Activated effector memory CD4-positive, alpha-beta T cell treated with anti-CD3 and anti-CD28 coated beads, Interleukin-2, amount 50 U/mL, for 16 hours (primary cell): ENCODE measurements at places on chromosomes 13 and 19.

DNA sequence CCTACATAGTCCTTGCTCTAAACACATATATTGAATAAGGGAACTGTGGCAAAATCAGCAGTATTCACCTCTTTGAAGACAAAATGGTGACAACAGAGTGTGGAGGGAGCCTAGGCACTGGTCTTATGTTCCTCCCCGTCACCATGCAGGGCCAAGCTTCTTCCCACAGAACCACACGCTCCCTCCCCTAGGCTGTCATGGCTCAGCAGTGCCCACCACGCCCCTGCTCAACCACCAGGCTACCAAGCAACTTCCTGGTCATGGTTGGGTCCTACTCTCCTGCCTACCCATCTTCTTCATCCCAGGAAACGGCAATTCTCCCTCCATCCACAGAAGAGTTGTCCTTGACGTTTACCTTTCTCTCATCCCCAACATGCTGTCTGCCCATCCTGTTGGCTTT, 126.1 kb downstream of the CRYL1 start:
- DNase-seq = no peak

DNA sequence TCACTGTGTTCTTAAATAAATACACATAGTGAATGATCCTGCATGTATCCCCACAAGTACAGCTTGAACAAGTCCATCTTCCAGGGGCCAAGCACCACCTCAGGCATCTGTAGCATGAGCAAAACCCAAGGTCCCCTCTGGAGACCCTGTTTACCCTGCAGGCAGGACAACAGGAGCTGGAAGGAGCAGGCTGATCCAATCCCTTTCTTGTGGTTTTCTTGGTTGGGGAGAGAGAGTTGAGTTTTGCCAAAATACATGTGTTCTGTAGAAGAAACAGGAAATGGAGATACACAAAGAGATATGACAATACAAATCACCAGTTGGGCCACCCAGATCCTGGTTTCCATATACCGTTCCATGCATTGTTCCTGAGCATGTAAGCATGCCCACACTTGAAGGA, 92.8 kb downstream of the SHISA2 start:
- no peak for DNase-seq

DNA sequence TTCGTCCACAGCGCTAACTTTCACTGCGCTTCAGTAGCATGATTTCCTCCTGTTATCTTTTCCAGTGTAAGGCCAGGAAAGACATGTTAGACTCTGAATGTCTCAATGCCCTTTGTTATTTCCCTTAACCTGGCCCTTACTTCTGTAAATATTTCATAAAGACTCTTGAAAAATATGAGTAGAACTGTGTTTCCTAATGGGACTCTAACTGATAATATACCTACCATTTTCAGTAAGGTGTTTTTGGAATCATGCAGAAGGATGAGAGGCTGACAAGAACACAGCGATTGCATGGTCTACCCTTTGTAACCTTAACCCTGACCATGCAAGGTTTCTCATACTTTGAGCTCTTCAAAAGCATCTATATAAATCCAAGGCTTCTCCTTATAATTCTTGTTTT, 550.1 kb downstream of the SLITRK6 start:
- no peak for DNase-seq

DNA sequence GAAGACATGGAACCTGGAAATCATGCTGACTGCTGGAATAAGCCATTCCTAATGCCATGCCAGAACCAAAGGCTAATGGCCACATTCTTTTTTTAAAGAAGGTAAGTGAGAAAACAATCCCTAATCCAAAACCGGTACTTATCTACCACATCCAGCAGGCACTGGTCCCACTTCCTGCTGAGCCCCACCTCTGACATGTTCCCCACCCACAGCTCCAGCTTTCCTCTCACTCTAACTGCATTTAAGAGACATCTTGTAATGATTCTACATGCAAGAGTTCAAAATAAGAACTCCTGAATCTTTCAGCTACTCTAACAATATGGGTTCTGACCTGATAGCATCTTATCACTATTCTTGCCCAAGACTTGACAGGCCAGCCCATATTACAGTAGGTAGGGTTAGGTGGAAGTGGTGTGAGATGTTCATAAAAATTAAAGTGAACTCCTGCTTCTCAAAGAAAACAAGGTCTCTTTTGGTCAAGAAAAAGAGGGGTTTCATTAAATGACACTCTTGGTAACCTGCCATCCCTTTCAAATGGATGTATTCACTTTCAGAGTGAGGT, 41.9 kb downstream of the N4BP2L2 start:
- no peak for DNase-seq

DNA sequence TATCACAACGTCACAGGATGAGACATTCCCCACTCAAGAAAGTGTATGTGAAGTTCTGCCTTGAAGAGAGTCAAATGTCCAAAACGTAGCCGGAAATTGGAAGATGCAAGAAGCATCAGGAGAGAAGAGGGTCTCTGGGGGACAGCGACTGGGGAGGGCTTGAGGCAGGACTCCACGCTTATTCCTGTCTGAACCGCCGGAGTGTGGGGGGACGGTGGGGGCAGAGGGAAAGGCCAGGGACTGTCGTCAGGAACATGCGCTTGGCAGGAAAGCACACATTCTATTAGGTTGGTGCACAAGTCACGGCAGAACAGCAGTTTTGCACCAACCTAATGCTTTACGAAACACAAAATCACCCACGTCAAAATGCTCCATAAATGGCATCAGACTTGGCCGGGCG, 95.3 kb upstream of the TM9SF2 start:
- DNase-seq = peak; percentile 33

- no peak for DNase-seq
Measured at GRCh38 chr13:60018536-60018935, 145.2 kb downstream of the DIAPH3 start.

GRCh38 chr19:13060233-13060963, 42.3 kb downstream of the LYL1 start:
- no peak for DNase-seq

DNA sequence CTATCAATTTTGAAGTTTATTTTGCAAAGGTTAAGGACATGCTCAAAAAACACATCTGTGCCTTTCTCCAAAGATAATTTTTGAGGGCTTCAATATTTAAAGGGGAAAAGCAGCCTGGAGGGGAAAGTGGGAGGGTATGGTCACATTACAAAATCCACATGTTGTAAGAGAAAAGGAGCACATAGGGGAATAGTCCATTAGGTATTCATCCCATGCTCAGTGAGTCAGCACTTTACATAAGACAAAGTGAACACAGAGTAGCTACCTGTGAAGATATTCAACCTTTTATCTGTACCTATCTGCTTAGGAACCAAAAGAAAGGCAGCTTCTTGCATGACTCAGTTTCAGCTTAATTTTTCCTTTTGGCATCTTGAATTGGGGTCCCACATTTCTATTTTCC, 932.0 kb downstream of the SLITRK6 start:
- no peak for DNase-seq

DNA sequence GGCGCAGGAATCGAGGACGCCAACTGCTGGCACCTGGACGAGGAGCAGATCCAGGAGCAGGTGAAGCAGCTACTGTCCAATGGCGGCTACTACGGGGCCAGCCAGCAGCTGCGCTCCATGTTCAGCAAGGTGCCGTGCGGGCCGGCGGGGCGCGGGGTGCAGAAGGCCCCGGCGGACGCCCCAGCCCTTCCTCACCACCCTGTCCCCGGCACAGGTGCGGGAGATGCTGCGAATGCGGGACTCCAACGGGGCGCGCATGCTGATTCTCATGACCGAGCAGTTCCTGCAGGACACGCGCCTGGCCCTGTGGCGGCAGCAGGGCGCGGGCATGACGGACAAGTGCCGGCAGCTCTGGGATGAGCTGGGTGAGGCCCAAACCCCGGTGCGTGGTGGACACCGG, 13.6 kb downstream of the ZSWIM4 start:
- no peak for DNase-seq

- no peak for DNase-seq
Measured at GRCh38 chr13:110109140-110109783, 197.7 kb downstream of the COL4A1 start.

DNA sequence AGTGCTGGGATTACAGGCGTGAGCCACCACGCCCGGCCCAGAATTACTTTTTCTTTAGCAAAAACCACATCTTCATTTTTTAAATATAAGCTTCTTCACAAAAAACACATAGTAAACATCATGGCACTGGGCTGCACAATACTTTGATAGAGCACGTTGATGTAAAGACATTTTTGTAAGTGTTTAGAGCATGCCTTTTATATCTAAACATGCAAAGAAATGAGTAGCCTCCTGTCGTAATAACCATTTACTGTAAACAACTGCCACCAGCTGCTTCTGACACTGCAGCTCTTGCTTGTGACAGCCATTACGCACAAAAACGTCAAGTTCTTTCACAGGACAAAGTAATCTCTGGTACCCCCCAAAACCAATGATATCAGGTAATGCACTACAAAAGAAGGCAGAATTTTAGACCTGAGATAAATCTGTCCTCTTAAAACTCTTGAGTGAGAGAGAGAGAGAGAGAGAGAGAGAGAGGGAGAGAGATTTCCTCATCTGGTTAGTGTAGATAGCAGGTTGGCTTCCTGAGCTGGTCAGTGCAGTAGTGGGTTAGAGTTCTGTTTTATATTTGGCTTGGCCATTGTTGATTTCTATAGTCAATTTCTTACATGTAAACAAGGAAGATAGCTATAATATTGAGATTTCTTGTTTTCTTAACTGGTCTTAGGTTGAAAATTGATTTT, 6.7 kb upstream of the ZNF548 start:
- DNase-seq = no peak

GRCh38 chr13:27006519-27007161, 165.0 kb downstream of the USP12 start:
- no peak for DNase-seq

GRCh38 chr13:101474419-101474957, 22.0 kb downstream of the ITGBL1 start:
- no peak for DNase-seq

DNA sequence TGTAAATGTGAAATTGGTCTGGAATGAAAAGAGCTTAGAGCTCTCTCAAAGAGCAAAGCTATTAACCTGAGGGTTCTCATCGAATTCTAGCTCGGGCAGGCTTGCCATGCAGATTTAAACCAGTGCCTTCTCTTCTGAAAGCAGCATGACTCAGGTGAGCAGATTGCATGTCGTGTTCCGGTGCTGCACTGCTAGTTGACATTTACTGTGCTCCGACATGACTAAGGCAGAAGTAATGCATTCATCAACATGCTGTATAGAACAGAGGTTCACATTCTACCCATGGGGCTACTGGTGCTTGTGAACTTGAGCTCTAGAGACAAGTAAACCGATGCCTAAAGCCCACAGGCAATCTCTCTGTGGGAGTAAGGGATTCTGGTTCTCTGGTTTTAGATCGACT, 947.7 kb downstream of the EFNB2 start:
- DNase-seq = no peak

DNA sequence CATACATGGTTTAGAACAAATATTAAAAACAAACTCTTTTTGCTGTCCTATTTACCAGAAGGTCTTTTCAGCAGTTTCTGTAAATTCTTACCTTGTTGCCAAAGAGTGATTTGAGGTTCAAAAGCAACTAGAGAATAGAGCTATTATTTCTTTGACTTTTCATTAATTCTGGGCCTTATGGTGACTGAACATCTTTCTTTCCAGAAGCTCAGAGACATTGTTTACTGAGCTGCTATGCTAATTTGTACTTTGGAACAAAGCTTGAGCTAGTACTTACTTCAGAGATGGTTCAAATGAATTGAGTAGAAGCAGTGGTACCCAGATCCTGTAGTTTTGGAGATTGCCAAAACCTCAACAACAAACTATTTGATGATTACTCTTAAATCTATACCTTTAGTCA, 331.2 kb downstream of the SPRY2 start:
- no peak for DNase-seq

DNA sequence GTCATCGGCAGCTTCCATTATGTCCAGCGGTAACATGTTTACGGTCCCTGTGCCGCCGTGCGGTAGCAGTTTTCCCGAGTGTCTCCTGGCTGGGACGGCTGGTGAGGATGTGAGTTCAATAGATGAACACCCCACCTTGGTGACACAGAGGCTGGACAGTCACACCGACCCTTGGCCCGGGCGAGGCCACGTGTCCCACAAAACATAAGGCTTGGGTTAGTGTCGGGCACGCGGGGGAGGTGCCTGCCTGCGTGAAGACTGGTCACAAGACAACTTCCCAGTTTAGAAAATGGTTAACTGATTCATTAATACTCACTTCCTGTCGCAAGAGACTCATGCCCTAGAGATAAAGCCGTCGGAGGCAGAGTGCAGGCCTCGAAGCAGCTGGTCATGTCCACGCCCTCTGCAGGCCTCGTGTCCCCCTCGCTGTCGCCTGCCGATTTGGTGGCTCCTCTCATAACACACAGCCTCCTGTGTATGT, 17.2 kb downstream of the RASA3 start:
- peak; percentile 68 for DNase-seq

DNA sequence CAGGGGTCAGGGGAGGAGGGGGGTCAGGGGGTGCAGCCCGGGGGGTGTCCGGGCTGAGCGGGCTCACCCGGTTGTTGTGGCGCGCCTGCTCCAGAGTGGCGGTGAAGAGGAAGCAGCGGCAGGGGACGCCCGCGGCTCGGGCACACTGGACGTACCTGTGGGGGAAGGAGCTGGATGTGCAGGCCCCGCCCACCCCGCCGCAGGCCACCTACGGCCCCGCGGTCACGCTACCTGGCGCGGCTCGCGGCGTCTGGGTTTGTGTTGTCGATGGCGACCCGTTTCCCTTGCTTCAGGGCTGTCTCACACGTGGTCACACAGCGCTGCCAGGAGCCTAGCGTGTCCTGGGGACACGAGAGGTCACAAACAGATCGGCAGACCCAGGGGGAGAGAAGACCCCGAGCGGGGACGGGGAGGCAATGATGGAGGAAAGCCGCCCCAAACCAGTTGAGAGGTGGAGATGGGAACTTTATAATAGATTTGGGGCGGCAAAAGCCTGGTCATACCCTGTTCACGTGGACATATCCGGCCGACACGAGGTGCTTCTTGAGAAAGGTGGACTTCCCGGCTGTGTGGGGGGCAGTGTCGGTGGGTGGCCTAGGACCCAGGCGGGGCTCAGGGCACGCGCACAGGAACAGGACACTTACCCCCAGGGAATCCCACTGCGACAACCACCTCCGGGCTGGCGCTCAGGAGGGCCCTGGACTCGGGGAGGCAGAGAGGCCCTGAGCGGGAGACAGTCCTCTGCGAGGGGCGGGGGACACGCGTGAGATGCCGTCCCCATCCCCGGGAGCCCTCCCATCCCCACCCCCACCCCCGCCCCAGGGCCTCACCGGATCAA, 5.6 kb downstream of the PNKP start:
- no peak for DNase-seq

- no peak for DNase-seq
Measured at GRCh38 chr19:51122112-51122981, 2.4 kb upstream of the SIGLEC9 start.

DNA sequence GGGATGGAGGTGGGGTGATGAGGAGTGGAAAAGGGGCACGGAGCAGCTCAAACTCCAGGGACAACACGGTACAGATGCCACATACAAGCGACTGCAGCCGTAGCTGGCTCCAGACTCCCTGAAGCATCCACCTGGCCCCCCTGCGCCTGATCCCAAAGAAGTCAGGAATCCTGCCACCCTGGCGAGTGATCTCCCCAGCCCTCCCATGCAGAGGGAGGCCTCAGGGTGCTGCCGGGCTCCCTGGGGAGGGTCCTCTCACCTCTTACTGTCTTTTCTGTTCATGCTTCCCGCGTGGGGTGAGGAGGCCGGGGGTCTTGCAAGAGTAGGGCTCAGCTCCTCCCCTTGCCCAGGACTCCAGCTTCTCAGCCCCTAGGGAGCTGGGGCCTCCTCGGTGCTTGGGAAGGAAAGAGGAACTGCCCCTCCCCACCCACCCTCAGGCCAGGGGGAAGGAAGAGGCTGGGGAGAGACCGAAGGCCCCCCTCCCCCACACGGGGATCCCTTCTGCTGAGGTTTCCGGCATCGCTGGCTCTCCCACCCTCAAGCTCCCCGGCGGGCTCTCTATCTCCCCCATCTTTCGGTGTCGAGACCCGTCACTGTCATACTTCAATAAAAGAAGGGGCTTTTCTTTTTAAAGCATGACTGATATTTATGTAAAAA, at the start of gene RASGRP4:
TSS of gene RASGRP4 (minus strand) at position 410 of the 657 bp plus-strand sequence. CDS start at position 282, 128 bp downstream.
- peak; percentile 83 for DNase-seq
